Stimulated activated CD4-positive, alpha-beta T cell treated with anti-CD3 and anti-CD28 coated beads, Interleukin-12 subunit alpha, Interleukin-12 subunit beta, amount 100 ng/mL, for 48 hours (primary cell): ENCODE measurements at places on chromosomes 2 and 18.

DNA sequence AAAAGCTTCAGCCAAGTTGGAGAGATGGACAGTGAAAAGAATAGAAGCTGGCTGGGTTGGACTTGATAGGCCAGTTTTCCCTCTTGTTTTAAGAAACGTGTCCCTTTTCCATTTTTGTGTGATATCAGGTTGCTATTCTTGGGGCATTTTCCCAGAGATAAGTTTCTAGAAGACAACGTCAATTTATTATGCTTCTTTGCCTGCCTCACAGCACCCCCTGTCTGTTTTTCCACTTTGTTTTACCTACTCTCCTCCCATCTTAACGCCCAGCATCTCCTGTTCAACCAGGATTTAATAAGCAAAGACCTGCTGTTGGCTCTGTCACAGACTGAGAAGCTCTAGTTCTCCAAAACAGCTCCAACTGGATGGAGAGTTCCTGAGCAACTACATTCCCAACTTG lies 317.8 kb upstream of the ZNF521 start:
- no peak for DNase-seq

GRCh38 chr2:136025057-136025973 lies 39.9 kb upstream of the DARS1 start:
- peak; percentile 13 for DNase-seq

- no peak for DNase-seq
Observed at GRCh38 chr2:190425221-190425866, 17.2 kb downstream of the MFSD6 start.

DNA sequence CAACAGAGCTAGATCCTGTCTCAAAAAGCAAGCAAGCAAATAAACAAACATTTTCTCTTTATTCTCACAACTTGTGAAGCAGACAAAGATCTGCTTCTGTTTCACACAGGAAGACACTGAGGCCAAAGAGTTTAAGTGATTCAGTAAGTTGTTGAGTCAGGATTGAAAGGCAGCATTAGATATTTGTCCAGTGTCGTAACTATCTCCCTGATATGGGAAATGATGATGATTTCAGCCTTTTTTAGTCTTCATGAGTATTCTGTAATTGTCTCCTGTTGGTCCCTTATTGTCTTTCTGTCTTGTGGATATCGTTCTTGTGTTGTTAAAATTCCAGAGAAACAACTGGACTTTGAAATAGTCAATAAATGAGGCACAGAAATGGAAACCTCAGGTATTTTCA lies 59.6 kb downstream of the GATA6 start:
- no peak for DNase-seq

DNA sequence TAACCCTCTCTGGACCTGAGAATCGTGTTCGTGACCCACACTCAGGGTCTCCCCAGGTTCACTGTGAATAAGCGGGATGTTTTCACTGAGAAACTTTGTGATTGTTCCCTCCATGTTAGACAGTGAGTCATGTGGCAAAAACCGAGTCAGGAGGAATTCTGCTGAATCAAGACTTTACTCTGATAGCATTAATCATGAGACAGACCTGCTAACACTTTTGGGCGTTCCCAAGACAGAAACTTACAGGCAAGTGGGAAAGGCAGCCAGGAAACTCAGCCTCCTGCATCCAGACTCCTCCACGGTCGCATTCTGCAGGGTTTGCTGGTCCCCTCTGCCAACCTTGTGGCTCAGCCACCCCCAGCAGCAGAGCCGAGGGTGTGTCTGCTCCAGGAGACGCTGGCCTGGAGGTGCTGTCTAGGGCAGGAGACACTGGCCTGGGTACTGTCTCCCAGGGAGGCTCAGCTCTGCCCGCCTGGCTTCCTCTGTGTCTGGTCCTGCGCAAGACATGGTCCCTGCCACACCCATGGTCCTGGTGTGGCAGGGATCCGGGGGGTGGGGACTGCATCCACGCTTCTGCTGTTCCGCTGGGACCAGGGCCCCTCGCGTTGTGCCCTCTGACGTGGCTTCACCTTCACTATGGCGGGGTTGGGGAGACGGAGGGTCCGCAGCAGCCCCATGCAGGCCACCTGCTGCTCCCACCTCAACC lies 177.4 kb downstream of the TWIST2 start:
- DNase-seq, result no peak

DNA sequence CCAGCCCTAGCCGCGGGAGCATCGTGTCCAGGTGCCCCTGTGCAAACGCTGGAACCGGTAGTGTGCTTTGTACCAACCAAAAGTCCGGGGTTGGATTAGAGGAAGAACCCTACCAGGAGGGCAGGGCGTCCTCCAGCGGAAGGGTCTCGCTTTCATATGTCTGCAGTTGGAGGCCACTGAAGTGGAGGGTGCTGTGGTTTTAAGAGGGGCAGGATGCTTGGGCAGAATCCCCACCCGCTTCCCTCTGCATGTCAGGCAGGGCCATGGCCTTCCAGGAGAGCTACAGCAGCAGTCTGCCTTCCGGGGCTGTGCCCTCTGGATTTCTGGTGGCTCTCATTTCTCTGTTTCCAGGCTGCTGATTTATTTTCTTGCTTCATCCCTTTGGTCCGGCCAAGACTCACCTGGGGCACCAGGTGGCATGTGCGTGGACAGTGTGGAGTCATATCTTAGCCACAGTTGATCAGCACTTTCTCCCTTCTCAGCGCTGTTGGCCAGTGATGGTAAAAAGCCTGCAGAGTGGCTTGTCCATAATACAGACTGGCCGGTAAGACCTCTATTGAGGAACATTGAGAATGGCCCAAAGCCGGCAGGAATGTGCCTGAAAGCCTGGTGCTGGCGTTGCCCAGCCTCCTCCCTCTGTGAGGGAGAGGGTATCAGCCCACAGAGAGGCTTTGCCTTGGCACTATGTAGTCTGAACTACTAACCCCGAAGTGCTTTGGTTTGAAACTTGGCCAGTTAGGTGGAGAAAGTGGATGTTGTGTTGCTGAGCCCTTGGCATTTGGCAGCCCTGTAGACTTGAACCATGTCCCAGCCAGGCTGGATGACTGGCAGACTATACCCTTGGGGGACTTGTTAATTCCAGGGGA lies 1.8 kb downstream of the AGAP1 start:
- DNase-seq, result no peak

DNA sequence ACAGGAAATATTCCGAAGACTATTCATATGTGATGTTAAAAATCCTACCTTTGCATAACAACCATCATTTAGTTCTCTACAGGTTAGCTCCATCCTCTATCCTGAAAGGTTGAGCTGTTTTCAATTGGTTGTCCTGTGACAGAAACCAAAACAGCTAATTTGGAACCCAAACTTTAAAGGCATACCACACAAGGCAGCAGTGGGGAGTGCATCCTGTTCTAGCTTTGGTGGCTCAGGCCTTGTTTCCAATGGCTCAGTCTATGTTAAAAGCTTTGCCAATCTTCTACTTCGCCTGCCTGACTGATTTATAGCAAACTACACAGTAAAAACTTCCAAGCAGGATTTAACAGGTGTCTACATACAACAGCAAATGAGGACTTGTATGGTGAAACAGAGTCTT lies 3.2 kb downstream of the CD226 start:
- no peak for DNase-seq

- no peak for DNase-seq
Observed at GRCh38 chr2:43444989-43445645, 150.7 kb downstream of the THADA start.

DNA sequence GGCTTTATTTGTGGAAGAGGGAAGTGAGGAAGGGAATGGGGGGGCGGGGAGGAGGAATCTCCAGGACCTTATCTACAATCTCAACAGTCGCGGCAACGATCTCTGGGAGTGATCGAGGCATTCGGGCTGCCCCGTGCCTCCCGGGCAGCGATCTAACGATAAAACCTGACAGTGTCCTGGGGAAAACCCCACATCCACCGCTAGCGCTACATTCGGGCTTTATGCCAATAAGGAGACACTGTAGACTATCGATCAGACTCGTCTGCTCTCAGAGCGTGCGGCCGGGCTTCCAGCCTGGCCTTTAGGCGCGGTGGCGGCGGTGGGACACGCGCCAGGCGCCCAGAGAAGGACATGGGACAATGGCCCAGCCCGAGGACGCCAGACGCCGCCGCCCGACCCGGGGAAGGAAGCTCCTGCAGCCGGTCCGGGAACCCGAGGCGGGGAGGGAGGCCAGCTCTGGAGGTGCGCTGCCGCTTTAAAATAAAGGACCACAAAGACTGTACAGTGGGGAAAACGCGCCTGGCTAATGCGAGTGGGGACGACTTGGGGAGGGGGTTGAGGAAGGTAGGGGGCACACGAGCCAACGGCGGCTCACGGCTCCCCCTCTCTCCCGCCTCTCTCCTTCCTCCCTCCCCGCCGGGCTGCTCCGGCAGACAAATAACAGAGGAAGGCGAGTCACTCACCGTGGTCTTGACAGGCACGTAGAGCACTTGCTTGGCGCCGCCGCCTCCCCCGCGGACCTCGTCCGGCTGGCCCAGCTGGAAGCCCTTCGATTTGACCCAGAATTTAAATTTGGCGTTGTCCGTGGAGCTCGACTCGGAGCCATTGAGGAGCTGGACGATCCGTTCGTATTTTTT lies 2.2 kb downstream of the NOL4 start:
- DNase-seq, result no peak

- DNase-seq, result no peak
Observed at GRCh38 chr2:82650038-82650437, 1809.0 kb downstream of the SUCLG1 start.

- no peak for DNase-seq
Observed at GRCh38 chr2:177675350-177675821, 282.8 kb downstream of the AGPS start.

- no peak for DNase-seq
Observed at GRCh38 chr2:238652771-238653157, 195.1 kb upstream of the TWIST2 start.

DNA sequence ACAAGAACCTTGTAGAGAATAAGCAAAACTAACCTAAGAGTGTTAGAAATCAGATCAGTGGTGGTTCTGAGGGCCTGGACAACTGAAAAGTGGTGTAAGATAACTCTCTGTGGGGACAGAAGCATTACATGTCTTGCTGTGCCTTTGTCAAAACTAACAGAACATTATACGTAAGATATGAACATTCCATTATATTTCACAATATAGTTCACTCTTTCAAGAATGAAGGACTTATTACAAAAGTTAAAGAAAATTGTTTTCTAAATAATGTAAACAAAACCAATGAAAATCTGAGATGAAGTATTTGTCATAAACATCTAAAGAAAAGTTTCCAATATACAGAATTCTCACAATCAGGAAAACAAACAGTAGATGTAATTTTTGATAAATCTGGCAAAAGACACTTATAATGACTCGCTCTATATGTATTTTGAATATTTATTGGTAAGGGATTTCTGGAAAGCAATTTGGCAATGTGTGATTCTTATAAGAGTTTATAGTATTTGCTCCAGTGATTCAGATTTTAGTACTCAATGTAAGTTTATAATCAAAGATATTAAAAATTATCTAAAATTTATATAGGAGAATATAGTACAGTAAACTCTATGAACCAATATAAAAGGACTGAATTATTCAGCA lies 258.4 kb downstream of the CD226 start:
- no peak for DNase-seq

GRCh38 chr2:65227020-65227455 lies 593 bp upstream of the ACTR2 start:
- no peak for DNase-seq

- no peak for DNase-seq
Observed at GRCh38 chr18:63040788-63041410, 278.7 kb downstream of the BCL2 start.

- no peak for DNase-seq
Observed at GRCh38 chr18:6404834-6405233, 9.9 kb downstream of the L3MBTL4 start.

GRCh38 chr18:14930076-14930475 lies 182.1 kb downstream of the ANKRD30B start:
- no peak for DNase-seq

DNA sequence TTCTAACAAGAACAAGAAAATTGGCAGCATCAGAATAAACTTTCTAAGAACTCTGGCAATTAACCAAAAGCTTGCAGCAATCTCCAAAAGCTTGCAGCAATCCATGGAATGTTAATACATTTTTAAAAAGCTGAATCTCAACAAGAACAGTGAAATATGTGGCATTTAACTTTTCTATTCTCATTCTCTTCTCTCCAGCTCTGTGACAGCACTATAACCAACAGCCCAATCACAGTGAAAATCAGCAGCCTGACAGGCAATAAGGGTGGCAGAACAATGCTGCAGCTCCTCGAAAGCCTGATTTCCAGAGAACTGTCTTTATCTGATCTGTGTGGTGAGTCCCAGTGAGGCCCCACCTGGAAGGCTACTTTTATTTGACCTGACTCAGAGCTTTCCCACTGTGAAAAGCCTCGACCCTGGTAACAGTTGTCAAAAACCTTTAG lies 60.0 kb downstream of the TMEM131 start:
- no peak for DNase-seq

- no peak for DNase-seq
Observed at GRCh38 chr2:201118961-201119854, 3.2 kb downstream of the CFLAR start.

DNA sequence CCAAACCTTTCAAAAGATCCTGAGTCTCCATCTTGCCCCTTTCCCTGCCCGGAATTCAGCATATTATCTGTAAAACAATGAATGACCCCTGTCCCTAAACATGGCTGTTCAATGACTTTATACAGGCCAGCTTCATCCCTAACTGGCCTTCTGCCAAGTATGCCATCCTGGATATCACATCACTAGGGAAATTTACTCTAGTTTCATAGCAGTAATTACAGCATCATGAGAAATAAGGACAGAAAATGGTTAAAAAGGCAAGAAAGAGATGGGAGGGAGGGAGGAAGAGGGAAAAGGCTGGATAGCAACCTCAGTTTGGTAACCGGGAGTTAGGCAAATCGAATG lies 4.4 kb downstream of the MBOAT2 start:
- no peak for DNase-seq

GRCh38 chr2:50641633-50642032 lies 390.3 kb downstream of the NRXN1 start:
- no peak for DNase-seq

- DNase-seq, result peak; percentile 28
Observed at GRCh38 chr18:76859474-76860339, 37.4 kb downstream of the ZNF236 start.

GRCh38 chr2:146209842-146210275 lies 1635.0 kb upstream of the ACVR2A start:
- no peak for DNase-seq

DNA sequence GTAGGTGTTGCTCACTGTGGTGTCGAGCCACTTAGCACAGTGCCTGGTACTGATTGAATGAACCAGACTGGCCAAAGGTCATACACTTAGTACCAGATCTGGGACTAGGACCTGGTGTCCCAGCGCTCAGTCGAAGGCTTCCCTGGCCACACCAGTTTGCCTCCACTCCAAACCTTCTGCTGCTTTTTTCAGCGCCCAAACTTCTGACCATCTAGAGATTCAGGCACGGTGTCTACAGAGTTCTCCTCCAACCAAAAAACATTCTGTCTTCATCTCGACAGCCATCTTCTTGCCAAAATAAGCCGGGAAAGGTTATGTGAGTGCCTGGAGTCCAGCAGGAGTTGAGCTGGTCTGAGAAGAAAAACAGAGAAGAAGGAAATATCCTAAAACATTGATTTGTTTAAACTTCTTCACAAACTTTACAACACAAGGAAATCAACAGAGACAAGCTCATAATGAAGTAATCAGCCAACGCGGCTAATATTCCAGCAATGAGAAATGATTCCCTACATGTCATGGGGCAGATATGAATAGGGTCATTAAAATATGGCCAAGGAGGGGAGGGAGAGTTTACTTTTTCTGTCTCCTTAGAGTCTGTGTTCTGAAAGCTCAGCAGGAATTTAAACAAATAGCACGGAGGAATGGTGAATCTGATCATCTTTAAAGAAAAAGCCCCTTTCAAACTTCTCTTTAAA lies 2.3 kb upstream of the GLI2 start:
- DNase-seq, result no peak
